Sigmoid colon (tissue), 7 donors: ENCODE measurements at places on chromosomes 12 and 14. TPM values are rescaled to one million over a fixed set of nuclear protein-coding genes. Genes with fewer than 3 reads are reported as not detected.

DNA sequence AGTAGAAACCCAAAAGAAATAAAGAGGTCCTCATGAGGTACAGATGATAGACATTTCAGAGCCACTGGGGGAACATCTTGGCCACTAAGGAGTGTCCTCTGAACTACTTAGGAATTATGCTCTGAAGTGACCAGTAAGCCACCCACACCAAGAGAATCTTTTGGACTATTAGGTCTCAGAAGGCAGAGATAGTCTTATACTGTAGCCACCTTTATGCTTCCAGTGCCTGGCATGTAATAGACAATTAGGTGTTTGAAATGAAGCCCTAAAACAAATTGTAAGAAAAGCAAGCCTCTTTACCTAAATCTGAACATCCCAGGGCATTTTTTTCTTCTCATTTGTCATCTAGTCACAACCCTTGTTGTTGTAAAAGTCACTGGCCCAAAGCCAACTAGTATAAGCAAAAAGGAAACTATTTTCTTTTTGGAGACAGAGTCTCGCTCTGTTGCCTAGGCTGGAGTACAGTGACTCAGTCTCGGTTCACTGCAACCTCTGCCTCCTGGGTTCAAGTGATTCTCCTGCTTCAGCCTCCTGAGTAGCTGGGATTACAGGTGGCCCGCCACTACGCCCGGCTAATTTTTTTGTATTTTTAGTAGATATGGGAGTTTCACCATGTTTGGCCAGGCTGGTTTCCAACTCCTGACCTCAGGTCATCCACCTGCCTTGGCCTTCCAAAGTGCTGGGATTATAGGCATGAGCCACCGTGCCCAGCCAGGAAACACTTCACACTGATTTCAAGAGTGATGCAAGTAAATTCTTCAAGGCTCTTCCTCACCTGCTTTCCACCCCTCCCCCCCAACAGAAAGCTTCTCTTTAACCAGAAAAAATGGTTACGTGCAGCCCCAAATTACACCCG is 11.1 kb downstream of the PLEKHA5 start:
- no peak for DNase-seq

ADCY4 gene
- 23.2 TPM for total RNA-seq

GRCh38 chr14:104820669-104821228 is 19.8 kb downstream of the ZBTB42 start:
- peak; percentile 79 for DNase-seq

NID2 gene
- 52.9 TPM for total RNA-seq

- no peak for DNase-seq
Observed at GRCh38 chr12:6684609-6685008, 4.6 kb downstream of the ZNF384 start.

KRT3 gene
- total RNA-seq, result not detected

DNA sequence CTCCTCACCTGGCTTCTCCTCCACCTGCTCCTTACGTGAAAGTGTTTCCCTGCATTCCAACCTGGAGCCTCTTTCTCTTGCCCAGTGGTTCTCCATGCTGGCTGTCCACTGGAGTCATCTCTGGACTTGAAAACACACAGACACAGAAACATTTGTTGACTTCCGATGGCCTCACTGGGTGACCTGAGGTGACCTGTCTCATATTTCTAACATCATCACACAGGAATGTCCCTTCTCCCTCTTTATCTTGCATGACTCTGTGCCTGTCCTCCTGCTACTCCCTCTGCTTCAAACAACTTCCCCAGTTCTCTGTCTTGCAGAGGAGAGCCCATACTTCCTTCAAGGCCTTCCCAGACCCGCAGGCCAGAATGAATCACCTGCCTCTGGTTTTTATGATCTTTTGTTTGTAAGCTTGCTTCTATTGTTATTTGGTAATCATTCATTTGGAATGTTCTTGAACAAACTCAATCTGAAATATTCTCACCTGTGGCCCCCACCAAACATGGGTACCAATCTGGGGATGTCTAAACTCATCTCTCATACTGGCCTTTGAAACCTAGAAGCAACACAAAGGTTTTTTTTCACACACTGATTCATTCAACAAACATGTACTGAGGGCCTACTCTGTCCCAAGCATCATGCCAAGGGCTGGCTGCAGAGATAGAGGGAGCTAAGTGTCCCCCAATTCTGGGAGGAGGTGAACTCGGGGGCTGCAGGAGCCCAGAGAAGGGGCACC is 9.7 kb upstream of the RIN3 start:
- DNase-seq, result peak; percentile 45

- DNase-seq, result no peak
Observed at GRCh38 chr12:92886131-92886530, 43.0 kb downstream of the EEA1 start.

PTGDR gene
- total RNA-seq, result 0.28 TPM

GRCh38 chr14:22271838-22272799 is 316.9 kb downstream of the DAD1 start:
- DNase-seq, result no peak

DNA sequence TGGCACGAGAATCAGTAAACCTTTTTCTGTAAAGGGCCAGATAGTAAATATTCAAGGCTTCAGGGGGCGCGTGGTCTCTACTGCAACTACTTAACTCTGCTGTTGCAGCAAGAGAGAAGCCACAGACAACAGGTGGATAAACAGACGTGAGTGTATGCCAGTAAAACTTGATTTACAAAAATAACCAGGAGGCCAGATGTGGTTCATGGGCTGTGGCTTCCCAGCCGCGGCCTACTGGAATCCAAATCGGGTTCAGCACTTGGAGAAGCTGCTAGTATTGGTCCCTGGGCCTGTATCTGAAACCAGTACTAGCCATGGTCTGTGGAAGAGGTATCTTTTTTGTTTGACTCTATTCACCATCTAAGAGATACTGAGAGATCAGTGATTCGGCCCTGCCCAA is 13.3 kb downstream of the PPP2R5C start:
- no peak for DNase-seq

GRCh38 chr14:50953502-50953901 is 9.2 kb upstream of the PYGL start:
- DNase-seq, result no peak

GRCh38 chr14:81454572-81455218 is 54.6 kb upstream of the STON2 start:
- no peak for DNase-seq

EIF2S3B gene
- 0.36 TPM for total RNA-seq

LTBP2 gene
- 12.5 TPM for total RNA-seq

DNA sequence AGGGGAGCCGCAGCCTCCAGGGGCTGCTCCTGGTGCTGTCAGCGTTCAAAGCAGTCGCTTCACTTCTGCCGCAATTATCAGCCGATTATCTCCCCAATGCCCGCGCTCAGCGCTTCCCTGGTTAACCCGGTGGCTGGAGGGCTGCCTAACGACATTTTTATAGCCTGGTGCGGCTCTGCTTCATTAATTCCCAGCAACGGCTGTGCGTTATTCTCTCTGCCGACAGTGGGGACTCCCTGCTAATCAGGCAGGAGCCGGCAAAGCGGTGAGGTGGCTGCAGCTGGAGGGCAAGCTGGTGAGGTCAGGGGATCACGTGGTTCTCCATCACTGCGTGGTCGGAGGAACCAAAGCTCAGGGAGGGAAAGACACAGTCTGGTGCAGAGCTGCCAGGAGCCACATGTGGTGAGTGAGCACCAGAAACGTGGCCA is 62.9 kb downstream of the GLRX5 start:
- DNase-seq, result no peak

DNA sequence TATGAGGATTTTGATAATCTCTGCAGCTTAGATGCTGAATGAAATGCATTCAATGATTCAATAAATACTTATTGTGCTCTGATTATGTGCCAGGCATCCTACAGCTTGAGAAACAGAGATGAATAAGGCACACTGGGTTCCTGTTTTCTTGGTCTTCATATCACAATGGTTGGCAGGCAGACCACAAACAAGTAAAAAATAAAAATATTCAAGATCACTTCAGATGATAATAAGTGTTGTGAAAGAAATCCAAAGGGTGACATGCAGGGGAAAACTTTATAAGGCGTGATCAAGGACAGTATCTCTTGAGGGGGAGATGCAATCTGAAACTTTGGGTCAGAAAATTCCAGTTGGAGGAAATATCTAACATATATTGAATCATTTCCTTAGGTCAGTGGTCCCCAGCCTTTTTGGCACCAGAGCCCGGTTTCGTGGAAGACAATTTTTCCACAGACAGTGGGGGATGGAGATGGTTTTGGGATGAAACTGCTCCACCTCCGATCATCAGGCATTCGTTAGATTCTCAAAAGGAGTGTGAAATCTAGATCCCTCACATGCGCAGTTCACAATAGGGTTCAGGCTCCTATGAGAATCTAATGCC is 73.7 kb upstream of the RAP1B start:
- no peak for DNase-seq

DNA sequence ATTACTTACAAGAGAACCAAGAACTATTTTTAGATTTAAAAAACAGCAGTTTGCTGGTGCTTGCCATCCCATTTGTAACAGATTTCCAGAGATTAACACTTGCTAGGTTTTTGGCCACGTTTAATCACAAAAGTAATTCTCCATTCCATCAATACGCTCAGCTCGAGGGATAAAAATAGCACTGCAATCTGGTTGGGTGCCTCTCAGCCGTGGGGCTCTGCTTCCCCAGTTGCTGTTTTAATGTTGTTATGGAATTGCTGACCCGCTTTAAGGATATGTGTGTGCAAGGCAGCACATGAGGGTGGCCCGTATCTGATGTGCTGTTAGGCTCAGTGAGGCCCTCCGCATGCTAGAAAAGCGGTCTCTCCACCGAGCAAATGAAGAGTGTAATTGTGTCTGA is 222.2 kb upstream of the TMEM260 start:
- DNase-seq, result no peak

- DNase-seq, result no peak
Observed at GRCh38 chr12:120668868-120669840, 17.8 kb upstream of the MLEC start.

DNA sequence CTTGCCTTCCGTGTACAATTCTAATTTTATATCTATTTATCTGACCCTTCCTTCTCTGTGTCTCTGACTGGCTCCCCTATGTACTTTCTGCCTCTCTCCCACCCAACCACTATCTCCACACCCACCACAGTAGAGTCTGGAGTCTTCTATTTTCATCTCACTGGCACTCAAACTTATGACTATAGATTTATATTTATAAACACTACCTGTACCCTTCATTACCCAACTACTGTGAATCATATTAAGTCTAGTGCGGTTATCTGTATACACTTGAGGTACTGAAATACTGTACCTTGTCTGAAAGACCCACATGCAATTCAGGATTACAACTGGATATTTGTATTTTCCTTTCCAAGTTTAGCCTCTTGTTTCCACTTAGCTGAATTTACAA is 36.1 kb downstream of the ATP2B1 start:
- no peak for DNase-seq

- DNase-seq, result no peak
Observed at GRCh38 chr14:104228221-104228620, 89.8 kb downstream of the KIF26A start.

B3GNT4 gene
- under 0.01 TPM for total RNA-seq

DNA sequence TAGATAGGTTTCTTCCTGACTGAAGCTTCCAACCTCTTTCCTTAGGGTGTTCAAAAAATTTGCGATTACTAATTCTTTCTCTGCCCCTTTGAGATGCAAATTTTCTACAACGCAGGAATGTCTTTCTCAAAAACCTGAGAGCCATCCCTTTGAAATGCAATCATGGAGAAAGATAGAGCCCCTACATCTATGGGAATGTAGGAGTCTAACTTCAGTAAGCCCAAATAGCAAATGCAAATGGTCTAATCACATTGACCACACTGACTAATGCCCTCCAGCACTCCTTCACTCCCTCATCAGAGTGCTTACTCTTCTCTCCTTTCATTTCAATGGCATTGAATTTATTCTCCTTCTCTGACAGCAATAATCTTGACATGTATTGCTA is 107.1 kb downstream of the SLC6A15 start:
- DNase-seq, result no peak

GRCh38 chr14:61661471-61662400 is 33.6 kb upstream of the HIF1A start:
- no peak for DNase-seq

ZFYVE21 gene
- total RNA-seq, result 106 TPM

- DNase-seq, result no peak
Observed at GRCh38 chr12:112833267-112833666, 41.7 kb downstream of the RPH3A start.

DNA sequence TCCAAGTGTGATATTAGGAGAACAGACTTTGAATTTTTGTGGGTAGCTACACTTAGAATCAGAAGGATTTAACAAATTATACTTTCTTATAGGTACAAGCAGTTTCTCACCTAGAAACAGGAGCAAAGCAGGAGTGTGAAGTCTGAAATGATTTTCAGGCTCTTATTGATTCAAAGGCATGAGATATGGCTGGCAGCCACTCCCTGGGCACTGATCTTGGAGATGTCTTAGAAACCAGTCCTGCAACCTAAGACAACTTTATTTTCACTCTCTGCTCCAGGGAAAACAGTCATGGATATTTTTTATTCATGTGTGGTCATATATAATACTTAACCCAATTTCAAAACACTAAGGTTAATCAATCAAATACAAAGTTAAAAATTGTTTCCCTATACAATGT is 254.9 kb upstream of the TMEM132C start:
- no peak for DNase-seq

DNA sequence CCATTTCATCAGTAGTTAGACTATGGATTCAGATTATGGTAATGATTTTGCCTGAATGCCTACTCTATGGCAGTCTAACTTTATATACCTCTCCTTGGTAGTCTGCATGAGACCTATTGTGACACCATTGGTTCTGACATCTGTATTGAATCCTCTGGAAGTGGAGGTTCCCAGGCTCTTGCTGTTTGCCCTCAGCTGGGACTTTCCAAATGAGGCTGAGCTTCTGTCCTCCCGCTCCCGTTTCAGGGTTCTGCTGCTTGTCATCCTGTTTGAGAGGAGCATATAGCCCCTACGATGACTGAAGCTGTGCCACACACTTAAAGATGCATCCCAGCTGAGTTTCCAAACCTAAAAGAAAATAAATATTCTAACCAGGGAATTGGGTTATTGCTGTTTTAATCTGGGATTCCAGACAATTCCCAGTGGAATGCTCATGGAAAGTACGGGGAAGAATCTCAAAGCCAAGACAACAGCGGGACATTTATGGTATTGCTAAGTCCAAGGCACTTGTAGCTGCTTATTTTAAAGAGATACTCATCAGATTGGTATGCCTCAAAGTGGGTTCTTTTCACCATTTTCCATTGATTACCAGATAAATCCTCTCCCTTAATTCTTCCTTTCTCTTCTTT is 105.9 kb downstream of the ETV6 start:
- no peak for DNase-seq

DNA sequence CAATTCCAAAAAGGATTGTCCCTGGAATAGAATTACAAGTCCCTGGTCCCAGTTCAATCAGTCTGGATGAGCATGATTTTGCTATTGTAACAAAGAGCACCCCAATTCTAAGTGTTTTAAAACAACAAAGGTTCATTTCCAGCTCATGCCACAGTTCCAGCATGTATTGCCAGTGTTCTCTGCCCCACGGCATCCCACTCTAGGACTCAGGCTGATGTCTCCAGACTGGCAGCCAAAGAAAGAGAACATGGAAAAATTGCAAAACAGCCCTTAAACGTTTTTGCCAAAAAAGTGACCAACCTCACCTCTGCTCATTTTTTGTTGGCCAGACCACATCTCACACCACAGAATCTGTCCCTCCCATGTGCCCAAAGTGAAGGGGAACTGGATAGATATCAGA is 116.0 kb upstream of the PLXNC1 start:
- no peak for DNase-seq

KIF5A gene
- 3.6 TPM for total RNA-seq

- no peak for DNase-seq
Observed at GRCh38 chr12:109671502-109671901, 42.1 kb upstream of the FAM222A start.

GRCh38 chr14:89277203-89277602 is 139.8 kb downstream of the FOXN3 start:
- DNase-seq, result no peak

C12orf54 gene
- total RNA-seq, result not detected
